ENCODE measurements at places on chromosomes 12 and 14.

- DNase-seq, result no peak
These were observed 114.3 kb downstream of the KSR2 start for GRCh38 chr12:117854339-117855012.

- no peak for DNase-seq
These were observed 76.1 kb downstream of the GALNT4 start for GRCh38 chr12:89448526-89448925.

DNA sequence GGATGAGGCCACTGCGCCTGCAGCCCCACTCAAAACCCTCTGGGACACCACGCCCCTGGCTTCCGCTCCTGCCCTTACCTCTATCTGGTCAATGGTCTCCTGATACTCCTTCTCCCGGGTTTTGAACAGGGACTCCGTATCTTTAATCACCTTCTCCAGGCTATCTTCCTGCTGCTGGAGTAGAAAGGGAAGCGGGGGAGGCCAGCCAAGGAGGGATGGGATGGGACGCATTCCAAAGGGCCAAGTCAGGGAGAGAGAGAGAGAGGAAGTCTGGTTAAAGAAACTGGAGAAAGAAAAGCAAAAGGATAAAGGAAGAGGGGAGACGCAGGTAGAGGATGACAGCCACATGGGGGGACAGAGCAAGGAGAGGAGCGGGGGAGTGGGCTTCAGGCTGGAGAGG, 7.9 kb downstream of the IFFO1 start:
- no peak for DNase-seq

DNA sequence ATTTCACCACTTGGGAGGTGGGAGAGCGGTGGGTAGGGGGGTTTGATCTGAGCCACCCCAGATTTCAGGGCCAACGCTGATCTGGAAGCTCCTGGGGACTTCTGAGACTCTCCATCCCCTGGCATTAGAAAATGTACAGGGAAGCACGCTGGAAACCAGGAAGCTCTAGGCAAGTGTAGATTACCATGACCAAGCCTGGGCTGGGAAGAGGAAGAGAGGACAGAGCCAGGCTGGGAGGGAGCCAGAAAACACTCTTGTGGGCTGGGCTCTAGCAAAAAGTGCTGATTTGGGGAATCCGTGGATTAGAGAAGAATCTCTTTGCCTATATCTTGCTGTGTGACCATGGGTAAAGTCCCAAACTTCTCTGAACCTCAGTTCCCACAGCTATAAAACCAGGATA, 236.7 kb downstream of the BCL11B start:
- DNase-seq, result no peak

GRCh38 chr14:72962829-72963312, 36.6 kb downstream of the DCAF4 start:
- no peak for DNase-seq

- DNase-seq, result no peak
These were observed 202.0 kb downstream of the PPM1H start for GRCh38 chr12:62732861-62733427.

GRCh38 chr12:106897082-106897481, 58.6 kb upstream of the TMEM263 start:
- DNase-seq, result no peak

DNA sequence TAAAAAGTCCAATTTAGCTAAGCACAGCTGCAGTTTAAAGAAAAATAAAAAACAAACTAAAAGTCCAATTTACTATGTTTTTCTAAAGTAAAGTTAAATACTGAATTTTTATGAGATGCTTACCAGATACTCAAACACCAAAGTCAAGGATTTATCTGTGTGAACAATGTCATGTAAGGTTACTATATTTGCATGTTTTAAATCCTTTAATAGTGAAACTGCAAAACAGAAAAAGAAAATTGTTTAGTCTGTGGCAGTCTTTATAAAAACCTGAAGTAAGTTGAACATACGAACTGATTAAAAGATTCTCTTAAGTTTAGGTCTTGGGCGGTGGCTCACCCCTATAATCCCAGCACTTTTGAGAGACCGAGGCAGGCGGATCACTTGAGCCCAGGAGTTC, 102.7 kb downstream of the CDK17 start:
- no peak for DNase-seq

Data from activated effector memory CD4-positive, alpha-beta T cell treated with Interleukin-2 at 50 U/mL for 16 hours (primary cell).